GM04503 (cell line): ENCODE measurements at places on chromosomes 7 and 10.

GRCh38 chr10:101063548-101064414 is 2.0 kb downstream of the KAZALD1 start:
- DNase-seq: no peak

- no peak for DNase-seq
Observed at GRCh38 chr10:109454691-109455090, 468.6 kb downstream of the XPNPEP1 start.

GRCh38 chr7:128344431-128344774 is 695 bp upstream of the RBM28 start:
- no peak for DNase-seq

DNA sequence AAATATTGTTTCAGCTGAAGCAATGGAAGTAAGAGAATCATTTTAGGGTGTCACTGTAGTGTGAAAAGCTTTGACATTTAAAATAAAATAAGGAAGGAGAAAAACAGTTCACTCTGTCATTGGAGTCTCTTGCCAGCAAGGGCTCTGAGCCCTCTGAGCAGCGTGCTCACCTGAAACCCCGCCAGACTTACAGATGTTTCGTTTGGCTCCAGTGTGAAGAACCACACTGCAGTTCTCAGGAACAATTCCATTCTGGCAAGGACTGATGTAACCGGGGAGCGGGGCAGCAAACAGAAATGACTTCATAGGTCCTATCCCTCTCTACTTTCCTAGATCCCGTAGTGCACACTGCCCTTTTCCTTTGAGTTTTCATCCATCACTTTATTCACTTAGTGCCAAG is 164.3 kb downstream of the CELF2 start:
- no peak for DNase-seq

GRCh38 chr10:97780841-97781617 is 9.2 kb upstream of the SFRP5 start:
- DNase-seq: no peak

DNA sequence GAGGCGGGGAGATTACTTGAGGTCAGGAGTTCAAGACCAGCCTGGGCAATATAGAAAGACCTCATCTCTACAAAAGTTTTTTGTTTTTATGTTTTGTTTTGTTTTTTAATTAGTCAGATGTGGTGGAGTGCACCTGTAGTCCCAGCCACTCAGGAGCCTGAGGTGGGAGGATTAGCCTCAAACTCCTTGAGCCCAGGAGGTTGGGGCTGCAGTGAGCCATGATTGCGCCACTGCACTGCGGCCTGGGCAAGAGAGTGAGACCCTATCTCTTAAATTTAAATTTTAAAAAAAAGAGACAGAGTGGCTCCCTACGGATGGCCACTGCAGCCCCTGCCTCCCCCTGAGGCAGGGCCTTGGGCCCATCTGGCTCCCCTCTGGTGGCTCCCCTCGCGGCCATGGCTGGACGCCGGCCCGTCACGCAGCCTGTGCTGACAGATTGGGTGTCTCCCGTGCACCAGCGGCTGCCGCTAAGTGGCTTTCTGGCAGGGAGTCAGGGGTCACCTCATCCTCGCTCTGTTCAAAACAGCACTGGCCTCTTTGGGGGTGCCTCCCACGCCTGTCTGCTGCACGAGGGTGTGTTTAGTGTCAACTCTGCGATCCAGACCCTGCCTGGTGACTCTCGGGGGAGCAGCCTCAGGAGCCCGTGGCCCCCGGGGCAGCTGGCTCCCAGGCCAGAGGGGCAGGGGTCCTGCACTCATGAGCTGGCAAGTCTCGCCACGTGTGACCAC is 44.4 kb upstream of the ELN start:
- DNase-seq: no peak

DNA sequence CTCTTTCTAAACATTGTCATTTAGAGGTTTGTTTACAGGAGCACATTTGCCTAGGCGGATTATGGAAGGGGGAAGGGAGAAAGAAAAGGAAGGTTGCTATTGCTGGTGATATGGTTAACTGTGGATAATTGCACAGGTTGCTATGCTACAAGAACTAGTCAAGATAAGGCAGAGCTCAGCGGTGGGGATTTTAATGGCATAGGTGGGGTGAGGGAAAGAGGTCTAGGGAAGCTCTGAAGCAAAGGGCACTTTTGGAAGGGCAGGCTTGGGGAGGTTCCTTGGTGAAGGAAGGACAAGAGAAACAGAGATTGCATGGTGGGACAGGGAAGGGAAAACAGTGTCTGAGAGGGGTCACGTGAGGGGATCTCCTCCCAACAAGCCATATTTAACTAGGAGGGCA is 19.5 kb downstream of the HYAL4 start:
- no peak for DNase-seq

GRCh38 chr7:31835471-31835870 is 148.5 kb downstream of the PPP1R17 start:
- no peak for DNase-seq

DNA sequence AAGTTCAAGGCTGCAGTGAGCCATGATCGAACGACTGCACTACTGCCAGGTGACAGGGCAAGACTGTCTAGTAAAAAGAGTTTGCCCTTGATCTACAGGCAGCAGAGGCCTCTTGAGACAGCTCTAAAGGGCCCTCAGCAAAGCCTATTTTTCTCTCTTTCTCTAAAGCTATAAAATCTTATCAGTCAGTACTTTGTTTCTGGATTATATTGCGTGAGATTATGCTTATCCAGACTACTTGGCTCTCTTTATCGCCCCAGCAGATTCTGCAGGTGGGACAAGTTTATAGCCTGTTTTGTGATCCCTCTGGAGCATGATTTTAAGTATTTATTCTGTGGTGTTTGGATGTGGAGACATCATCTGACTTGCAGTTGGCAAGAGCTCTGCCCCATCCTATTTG is 2.7 kb downstream of the RPP38 start:
- no peak for DNase-seq

- DNase-seq: no peak
Observed at GRCh38 chr10:55734112-55734511, 626.9 kb downstream of the ZWINT start.

DNA sequence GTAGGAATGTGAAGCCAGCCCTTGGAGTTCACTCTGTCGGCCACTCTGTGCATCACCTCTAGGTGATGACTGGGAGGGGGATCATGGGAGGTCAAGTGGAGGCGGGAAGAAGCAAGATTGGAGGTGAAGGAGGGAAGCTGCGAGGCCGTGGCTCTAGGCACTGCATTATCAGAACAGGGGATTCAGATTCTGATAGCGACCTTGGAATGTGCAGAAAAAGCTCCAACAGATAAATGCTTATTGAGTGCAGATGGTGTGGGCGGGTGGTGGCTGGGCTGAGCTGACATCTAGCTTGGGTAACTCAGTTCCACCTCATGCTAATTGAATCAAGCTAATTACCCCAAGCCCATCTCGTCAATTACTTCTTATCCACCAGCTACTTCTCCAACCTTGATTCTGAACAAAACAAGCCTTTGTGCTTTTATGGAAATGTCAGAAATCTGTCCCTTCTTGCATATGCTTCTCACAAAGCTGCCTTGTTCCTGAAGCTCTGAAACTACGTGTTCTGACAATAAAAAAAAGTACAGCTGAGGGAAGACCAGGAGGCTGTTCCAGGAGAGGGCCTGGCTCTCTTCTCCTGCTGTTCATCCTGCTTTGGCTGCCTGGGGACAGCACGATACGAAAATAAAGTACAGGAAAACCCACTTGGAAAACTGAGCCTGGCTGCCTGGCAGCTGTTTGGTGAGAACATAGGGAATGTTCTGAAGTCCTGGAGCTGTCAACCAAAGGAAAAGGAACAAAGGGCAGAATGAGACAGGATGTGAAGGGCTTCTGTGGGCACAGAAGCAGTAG is 27.5 kb downstream of the STRA8 start:
- DNase-seq: no peak

- DNase-seq: no peak
Observed at GRCh38 chr10:127945341-127945758, 38.4 kb downstream of the PTPRE start.

DNA sequence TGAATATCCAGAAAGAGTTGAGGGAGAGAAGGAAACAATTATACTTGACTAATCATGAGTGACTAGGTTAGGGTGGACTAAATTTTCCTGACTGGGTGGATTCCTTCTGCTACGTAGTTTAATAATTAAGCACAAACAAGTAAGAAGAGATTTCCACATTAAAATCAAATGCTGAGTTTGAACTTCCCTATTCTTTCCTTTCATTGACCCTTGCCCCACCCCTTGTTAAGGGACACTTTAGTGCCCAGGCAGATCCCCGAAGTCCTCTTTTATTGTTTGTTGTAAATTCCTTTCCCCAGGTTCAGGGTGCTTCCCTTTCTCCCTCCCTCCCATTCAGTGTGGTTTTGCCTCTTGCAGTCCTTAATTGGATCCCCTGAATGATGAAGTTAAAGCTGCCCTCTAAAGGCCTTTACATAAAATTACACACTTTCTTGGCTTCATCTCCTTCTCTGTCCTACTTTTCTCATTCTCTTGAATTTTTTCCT is 8.8 kb upstream of the SPAM1 start:
- no peak for DNase-seq

- no peak for DNase-seq
Observed at GRCh38 chr7:85659364-85659763, 472.5 kb upstream of the SEMA3D start.

DNA sequence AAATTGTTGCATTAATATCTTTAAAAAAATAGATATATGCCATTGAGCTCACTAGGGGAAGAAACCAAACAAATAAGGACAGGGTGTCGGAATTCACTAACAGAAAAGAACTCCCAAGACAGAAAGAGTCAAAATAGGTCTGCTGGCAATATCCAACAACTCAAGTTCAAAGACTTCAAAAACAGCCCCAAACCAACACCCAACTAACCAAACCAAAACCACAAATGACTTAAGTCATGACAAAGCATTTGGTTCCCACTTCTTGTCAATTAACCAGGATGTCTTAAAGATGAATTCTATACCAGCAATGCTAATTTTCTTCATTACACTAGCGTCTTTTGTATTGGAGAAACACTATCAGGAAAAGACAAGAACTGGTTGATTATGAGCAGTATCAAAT is 249.0 kb upstream of the PLXNA4 start:
- no peak for DNase-seq

DNA sequence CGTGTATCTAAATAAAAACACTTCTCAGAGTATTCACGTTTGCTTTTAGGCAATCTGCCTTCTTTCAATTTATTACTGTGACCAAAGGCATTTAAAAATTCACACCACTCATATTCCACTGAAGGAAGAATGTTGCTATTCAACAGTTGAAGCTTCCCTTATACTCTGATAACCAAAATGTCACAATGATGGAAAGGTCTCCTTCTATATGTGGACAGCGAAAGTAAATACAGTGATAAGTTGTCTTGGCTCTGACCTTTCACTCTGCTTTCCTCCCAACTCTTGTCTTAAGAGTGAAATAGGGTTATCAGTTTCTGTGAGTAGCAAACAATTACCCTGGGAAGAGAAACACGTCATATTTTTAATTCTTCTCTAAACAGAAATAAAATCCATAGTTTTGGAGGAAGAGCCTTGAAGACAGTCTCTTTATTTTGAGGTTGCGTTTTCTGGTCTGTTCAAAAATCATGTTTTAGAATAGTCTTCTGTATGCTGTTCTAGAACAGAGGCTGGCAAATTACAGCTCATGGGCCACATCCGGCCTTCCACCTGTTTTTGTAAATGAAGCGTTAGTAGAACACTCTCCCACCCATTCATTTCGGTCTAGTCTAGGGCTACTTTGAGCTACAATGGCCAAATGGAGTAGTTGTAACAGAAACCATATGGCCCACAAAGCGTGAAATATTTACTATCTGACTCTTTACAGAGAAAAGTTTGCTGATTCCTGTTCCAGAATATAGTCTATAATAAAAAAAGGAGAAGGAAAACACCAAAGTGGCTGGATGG is 41.3 kb downstream of the ETV1 start:
- no peak for DNase-seq

- DNase-seq: no peak
Observed at GRCh38 chr10:26700884-26701630, 3.6 kb downstream of the PDSS1 start.

DNA sequence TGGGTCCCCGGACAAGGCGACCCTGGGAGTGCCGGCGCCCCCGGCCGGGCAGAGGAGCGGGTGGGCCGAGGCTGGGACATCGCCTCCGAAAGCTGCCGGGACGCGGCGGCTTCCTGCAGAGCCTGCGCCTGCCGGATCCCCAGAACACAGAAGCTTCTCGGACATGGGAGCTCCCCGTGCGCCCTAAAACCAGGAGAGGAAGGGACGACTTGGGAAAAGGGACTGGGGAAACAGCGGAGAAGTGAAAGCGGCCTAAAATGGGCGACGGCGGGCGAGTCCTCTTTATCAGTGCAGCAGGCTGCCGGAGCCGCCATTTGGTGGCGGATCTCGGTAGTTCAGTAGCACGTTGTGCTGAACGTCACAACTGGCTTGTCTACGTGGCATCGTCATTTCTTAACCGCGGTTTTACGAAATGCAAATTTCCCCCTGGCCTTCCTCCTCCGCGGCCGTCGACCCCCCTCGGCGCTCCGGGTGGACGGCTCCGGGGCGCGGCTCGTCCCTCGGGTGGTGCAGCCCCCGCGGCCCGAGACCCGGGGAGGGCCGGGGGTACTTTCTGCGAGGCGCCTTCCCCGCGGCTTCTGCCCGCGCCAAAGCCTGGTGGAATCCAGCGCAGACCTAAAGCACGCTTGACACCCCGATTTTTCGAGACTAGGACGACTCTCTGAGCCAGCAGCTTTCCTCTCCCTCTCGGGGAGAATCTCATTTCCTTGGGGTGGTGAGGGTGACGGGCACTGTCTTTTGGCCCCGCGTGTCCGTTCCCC is 9.9 kb upstream of the SPAG6 start:
- DNase-seq: no peak

DNA sequence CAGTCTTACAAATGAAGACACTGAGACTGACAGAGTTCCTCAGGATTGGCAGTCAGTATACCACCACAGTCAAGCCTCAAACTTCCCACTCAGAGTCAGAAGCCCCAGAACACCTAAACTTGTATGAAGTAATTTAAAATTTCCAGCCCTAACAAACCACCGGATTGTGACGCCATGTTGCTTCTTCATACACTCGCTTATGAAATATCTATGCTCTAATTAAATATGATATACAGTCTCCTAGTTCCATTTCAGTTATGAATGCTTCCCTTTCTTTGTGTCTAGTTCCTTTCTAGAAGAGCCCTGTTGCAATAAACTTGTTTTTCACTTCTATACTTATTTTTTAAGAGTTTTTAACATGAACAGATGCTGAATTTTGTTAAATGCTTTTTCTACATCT is 172.0 kb upstream of the NOBOX start:
- DNase-seq: no peak

- no peak for DNase-seq
Observed at GRCh38 chr10:88150339-88150738, 286.9 kb downstream of the PTEN start.

- no peak for DNase-seq
Observed at GRCh38 chr10:69303632-69304051, 25.3 kb downstream of the HK1 start.

- DNase-seq: no peak
Observed at GRCh38 chr10:70459061-70459773, 17.7 kb upstream of the NODAL start.

- no peak for DNase-seq
Observed at GRCh38 chr10:89332123-89332633, 4.4 kb downstream of the IFIT3 start.
